ENCODE measurements at places on chromosomes 5 and 9. TPM values are rescaled to one million over a fixed set of nuclear protein-coding genes. Genes with fewer than 3 reads are reported as not detected.

ARL14EPL gene
- not detected for total RNA-seq

TRIM41 gene
- 73.4 TPM for total RNA-seq

GRCh38 chr5:380701-381309, 59.3 kb downstream of the AHRR start:
- no peak for DNase-seq

GRCh38 chr9:21875893-21876292, 73.5 kb downstream of the MTAP start:
- no peak for DNase-seq

DNA sequence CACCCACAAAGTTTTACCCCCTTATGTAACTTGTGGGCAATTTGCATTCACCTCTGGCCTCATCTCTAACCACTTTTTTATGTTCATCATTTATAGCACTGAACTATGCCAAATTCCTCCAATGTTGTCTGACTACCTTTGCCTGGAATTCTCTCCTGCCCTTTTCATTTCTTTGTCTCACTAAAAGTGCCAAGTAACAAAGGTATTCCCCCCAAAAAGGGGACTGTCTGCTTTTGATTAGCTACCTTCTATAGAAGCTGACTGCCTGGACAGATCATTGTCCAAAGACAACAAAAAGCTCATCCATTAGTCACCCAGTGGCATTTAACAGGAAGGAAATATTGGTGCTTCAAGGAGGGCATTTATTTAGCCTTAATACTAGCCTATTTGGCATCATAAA, 189.9 kb upstream of the VCAN start:
- no peak for DNase-seq

- no peak for DNase-seq
Measured at GRCh38 chr9:112846528-112847488, 43.9 kb downstream of the SLC46A2 start.

GRCh38 chr5:54905246-54905795, 80.1 kb downstream of the ESM1 start:
- DNase-seq, result no peak

GRCh38 chr5:169923988-169924387, 56.3 kb downstream of the INSYN2B start:
- DNase-seq, result no peak

DNA sequence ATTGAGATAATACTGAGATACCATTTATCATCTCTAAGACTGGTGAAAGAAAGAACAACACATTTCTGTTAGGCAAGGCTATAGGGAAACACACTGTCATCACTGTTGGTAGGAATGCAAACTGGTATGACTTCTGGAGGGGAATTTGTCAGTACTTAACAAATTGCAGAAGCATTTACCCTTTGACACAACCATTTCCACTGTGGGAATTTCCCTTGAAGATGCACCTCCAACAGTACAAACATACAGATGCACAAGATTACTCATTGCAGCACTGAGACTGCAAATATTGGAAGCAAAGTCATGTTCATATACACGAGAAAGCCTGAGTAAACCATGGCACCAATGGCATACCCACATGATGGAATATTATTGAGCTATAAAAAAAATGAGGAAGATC, 17.6 kb downstream of the GM2A start:
- no peak for DNase-seq

TLX3 gene
- not detected for total RNA-seq

GRCh38 chr9:125422853-125423252, 161.2 kb downstream of the GAPVD1 start:
- DNase-seq, result no peak

DNA sequence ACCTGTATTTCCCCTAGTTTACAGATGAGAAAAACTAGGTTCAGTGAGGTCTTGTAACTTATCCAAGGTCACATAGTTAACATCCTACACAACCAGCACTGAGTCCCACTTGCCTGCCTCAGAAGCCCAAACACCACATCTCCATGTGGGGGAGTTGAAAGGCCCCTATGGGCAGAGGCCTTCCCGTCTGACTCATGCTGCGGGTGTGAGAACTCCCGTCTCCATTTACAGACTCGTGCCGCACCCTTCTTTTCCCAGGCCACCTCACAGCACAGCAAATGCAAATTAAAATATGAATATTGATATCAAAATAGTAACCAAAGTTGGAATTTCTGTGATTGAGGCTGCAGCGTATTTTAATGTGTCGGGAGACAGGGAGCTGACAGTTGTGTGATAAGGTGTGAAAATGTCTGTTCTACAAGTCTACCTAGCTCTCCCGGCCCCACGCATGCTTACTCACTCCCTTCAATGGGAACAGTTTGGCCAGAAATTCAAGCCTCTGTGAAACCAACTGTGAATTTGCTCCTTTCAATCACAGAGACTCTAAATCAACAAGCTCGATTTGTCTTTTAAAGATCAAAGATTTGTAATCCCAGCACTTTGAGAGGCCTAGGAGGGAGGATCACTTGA, 90.1 kb downstream of the CRB2 start:
- DNase-seq, result no peak

PROB1 gene
- 5.9 TPM for total RNA-seq

- DNase-seq, result no peak
Measured at GRCh38 chr5:74978345-74978744, 74.0 kb downstream of the GCNT4 start.

QSOX2 gene
- total RNA-seq, result 57.9 TPM

DNA sequence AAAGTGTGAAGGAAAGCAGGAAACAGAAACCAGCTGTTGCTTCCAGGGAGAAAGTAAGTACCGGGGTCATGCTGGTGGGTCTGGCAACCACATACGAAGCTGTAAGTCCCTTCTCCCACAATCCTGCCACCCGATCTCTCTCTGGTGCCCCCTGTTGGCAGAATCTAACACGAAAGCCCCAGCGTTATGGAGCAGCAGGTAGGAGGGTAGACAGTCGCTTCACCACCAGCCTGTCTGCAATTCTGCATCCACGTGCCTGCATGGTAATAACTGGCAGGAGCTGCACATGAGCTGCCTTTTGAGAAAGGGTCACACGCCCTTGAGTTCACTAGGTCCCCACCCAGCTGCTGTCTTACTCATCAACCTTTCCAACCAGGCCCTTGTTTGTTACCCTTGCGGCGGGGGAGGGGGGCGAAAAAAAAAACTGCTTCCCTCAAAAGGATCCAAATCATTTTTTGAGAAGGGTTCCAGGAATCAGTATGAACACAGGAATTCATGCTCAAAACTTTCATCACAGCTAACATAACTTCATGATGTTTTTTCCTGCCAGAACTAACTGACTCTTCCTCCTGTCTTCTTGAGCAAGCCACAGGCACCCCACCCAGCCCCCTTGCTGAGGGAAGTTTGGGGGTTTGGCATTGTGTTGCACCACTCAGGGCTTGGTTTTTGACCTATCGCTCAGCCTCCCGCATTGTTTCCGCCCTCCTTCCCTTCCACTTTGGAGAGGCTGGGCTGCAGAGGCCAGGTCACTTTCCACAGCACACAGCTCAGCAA, 19.6 kb upstream of the TMEM252 start:
- peak; percentile 54 for DNase-seq

C5orf34 gene
- 28.7 TPM for total RNA-seq

ZMAT2 gene
- 41.6 TPM for total RNA-seq

DNA sequence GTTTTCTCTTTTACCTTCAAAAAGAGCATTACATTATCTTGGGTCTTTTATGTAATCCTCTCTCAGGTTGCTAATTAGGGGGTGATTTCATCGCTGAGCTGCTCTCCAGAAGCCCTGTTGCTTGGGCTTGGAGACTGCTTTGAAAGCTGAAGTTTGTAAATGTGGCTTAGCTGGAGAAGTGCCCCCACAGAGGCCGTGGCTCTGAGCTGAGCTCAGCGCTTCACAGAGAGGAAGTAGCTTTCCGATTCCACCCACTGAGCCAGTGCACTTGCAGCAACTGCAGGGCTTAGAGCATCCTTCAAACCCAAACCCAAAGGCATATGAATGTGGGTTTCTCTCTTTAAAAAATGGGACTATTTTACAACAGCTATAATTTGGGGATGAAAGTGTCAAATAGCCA, 13.7 kb upstream of the NXNL2 start:
- DNase-seq, result no peak

PHF19 gene
- total RNA-seq, result 211 TPM

DNA sequence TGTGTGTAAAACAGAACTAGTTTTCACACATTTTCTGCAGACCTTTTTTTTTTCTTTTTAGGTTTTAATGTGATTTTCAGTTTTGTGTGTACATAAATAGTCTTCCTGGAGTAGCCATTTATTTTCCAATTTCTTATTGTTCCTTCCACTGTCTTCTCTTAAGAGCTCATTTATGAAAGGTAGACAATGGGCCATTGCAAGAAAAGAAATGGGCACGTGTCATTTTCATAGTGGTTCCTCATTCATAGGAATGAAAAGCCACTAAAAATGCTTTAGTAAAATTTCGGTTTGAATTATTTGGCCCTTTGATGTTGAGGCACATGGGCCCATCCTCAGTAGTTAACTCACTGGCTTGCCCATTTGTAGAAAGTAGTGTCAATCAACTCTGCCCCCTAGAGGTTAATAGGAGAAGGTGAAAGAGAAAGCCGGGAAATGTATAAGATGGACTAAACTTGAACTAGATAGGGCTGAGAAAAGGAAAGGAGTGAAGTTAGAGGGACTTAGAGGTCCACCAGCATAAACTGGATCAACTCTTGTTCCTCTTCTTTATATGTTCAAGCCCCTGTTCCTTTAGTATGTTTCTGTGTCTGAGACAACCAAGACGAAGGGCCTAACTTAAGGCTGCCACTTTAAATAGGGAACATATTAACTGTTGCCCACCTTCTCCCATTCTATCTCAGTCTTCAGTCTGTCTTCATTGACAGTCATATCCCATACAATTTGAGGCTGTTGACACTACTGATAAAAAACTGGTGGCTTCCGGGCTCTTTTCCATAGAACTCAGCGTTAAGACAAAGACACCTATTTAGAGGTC, 72.6 kb downstream of the SMARCA2 start:
- DNase-seq, result peak; percentile 71

All from OCI-LY7 (cell line).